ENCODE measurements at places on chromosomes 4 and X. TPM values are rescaled to one million over a fixed set of nuclear protein-coding genes. Genes with fewer than 3 reads are reported as not detected.

DNA sequence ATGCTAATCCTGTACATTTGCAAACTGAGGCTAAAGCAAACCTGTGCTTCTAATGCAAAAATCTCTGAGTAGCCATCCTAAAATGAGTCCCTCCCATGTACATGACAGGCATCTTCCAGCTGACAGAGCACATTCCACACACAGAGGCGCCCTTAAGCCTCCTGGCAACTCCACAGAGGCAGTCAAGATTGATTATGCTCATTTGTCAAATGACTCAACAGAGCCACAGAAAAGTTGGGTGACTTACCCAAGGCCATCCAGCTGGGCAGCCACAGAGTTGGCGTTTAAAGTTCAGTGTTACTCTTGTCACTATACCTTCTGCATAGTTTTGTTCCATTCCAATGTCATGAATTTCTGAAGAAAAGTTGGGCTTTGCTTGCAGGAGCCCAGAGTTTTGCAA is 394.6 kb upstream of the FGF13 start:
- peak; percentile 3 for DNase-seq

Gene SNCA
- 8.9 TPM for total RNA-seq

Gene SPIN2A
- 0.24 TPM for total RNA-seq

Gene TASL
- not detected for total RNA-seq

Gene SORCS2
- total RNA-seq: 1.6 TPM

DNA sequence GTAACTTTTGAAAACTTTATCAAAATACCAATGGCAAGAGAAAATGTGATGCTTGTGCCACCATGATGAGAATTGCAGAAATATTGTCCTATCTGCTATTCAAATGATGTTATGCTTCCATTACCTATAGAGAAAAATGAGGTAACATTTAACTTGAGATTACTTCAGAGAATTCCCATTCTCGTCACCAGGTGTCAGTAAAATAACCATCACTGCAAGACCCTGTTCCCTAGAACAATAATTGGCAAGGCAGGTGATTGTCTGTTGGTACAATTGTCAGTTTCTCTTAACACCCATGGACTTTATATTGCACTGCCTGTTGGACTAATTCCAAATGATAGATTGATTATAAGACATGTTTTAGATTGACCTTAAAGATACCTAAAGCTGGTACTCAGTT is 179.9 kb downstream of the GABRG1 start:
- no peak for DNase-seq

- DNase-seq: peak; percentile 80
Measured at GRCh38 chr4:121900132-121900983, 30.1 kb upstream of the BBS7 start.

DNA sequence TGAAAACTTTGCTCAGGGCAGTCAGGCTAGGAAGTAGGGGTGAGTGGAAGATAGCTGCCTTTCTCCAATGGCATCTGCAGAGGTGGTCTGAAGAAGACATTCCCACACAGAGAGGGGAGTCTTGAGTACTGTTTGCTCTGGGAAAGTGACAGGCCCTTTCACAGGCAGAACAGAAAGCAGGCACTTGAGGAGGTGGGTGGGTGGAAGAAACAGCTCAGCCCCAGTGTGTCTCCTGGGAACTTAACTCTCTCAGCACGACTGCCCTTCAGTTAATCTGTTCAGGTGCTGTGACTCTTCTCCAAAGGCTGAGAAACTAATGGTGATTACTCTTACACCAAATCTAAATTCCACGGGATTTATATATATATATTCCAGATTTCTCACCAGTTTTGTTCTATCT is 28.3 kb downstream of the ENOPH1 start:
- DNase-seq: no peak

DNA sequence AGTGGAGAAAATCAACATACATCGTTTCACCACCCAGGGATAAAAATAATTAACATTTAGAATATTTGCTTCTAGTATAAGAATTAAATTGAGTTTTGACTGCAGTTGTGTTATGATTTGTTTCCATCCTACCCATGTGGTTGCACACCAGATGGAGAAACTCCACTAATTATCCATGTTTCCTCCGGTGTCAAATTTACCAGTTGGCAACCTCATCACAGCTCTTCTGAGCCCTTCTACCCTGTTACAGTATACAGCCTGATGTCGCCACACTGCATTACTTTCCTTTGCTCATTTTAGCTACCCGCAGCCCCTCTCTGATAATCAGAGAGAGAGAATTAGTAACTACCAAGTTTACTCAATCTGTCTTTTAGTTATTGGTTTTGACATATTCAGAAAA is 411.2 kb downstream of the DTHD1 start:
- no peak for DNase-seq

- no peak for DNase-seq
Measured at GRCh38 chr4:41364876-41365275, 108.1 kb downstream of the UCHL1 start.

DNA sequence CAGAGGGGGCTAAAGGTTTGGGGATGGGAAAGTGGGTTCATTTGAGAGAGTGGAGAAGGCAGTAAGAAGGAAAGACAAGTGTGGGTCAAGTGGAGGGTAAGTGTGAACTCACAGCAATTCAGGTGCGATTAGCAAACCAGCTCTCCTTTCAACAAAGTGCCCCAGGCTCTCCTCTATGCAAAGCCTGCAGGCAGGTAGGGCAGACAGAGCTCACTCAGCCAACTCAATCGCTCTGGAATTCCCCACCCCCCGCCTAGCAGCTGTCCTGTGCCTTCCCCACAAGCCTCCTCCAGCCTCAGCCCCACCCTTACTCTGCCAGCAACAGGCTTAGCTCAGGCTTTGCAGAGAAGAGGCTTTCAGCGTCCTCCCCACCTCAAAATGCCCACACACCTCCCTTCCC is 14.8 kb upstream of the MAMLD1 start:
- DNase-seq: peak; percentile 51

- no peak for DNase-seq
Measured at GRCh38 chr4:20603671-20604313, 96.5 kb upstream of the PACRGL start.

Gene GAGE1
- total RNA-seq: not detected

DNA sequence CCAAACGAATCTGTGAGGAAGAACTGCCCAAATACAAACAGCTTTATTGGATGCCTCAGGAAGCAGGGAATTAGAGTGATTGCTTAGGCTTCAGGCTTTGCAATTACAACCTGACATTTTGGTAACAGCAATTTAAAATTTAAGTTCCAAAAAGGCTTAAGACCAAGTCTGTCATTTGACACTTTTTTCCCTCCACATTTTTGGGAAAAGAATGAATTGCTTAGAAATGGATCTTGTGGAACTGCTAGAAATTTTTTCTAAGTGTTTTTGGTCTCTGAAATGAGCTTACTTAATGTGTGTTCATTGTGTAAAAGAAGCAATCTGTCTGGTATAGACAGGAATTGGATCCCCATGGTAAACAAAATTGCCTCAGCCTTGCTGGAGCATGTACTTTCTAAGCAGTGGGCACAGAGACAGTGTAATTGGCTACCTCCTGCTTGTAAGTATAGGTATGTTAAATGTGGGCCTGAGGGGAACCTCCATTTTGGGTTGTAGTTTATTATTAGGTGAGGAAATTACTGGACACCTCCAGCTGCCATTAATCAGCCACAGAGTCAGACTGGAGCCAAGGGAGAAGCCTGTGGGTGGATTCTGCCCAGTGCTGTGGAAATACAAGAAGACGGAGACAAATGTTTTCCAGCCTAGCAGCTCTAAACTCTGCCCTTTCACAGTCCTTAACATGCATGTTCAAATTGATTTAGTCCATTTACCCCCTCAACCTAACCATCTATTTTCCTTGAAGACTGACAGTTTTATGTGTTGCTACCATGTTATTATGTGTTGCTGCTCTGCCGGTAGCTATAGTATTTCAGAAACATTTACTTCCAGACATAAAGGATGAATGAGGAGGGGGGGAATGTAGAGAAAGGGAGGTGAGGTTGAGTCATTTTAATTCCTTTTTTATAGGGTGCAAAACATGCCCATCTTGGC is 473.0 kb downstream of the SPRY1 start:
- no peak for DNase-seq

DNA sequence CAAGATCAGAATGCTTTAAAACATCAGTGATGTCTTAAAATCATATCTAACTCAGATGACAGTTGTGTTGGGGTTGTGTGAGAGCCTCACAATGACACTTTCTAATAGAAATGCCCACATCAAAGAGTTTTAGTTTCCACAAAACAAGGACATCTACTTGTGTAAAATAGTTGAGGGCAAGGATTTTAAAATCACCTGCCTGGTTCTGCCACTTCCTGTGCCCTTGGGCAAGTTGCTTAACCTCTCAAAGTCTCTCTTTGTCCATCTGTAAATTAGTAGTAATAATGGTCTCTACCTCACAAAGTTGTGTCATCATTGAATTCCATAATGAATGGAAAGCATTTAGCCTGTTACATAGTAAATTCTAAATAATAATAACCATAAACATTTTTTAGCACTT is 41.9 kb upstream of the RELL1 start:
- DNase-seq: no peak

Gene HPGDS
- 0.08 TPM for total RNA-seq

DNA sequence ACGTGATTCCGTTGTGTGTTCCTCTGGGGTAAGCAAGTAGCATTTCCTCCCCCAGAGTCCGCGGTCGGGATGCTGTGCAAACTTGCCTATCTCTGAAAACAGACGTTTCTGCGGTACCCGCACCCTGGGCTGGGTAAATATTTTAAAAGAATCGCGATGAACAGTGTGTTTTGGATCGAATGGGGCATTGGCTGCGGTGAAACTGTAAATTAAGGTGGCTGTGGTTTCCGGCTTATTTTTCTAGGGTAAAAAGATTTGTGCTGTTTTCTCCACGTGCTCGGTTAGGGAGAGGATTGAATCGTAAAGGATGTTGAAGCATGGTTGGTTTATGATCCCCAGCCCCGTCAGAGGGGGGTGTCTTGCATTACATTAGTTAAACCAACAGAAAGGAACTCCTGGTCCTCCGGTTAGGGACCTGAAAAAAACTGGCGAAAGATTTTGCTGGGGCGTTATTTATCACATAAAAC is 1.2 kb downstream of the HHIP start:
- DNase-seq: peak; percentile 25

Gene RAB28
- 19.7 TPM for total RNA-seq

DNA sequence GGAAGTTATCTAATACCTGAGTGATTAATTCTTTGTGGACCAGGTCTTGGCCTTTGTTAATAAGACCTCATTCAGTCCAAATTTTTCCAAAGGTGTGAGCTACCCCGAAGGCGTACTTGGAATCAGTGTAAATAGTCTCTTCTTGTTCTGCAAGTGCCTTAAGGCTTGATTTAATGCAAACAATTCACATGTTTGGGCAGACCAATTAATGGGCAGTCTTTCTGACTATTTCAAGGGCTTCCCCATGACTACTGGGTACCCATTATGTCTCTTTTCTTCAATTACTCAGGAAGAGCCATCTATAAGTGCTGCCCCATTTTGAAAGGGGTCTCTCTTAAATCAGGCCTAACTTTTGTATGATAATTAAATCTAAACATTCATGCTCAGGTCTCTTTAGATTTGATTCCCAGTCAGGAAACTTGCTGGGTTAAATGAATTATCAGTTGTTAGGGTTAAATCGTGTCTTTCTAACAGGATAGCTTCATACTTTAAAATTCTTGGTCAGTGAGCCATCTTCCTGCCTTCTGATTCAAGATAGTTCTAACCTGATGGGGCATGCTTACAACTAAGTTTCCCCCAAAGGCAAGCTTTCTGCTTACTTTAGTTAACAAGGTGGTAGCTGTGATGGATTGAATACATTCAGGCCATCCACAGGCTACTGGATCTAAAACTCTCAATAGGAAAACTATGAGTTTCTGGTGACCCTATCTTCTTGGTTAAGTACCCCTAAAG is 179.6 kb downstream of the CCNG2 start:
- DNase-seq: no peak

- DNase-seq: no peak
Measured at GRCh38 chr4:96035727-96036126, 195.8 kb downstream of the PDHA2 start.

DNA sequence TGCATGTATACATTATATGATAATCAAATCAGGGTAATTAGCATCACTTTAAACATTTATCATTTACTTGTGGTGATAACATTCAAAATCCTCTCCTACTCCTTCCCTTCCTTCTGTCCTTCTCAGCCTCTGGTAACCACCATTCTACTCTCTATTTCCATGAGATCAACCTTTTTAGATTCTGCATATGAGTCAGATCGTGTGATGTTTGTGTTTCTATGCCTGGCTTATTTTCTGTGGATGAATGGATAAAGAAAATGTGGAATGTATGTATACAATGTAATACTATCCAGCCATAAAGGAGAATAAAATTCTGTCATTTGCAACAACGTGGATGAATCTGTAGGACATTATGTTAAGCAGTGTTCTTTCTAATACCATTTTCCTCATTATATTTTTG is 123.9 kb downstream of the NAA11 start:
- no peak for DNase-seq

- DNase-seq: no peak
Measured at GRCh38 chr4:130738233-130738632, 1642.3 kb downstream of the C4orf33 start.

DNA sequence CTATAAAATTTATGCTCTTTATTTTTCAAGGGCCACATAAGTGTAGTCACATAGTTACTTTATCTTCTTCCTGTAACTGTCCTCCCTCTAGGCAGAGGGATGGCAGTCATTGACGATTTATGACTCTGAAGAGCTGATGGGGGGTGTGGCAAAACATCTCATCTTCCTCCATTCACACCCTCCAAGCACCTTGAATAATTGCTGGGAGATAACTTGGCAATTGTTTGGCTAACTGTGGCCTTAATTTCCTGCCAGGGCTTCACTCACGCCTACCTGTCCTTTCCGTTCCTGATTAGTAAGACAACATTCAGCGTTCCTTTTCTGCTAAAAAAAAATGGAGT is 329.2 kb downstream of the ARHGAP10 start:
- no peak for DNase-seq

DNA sequence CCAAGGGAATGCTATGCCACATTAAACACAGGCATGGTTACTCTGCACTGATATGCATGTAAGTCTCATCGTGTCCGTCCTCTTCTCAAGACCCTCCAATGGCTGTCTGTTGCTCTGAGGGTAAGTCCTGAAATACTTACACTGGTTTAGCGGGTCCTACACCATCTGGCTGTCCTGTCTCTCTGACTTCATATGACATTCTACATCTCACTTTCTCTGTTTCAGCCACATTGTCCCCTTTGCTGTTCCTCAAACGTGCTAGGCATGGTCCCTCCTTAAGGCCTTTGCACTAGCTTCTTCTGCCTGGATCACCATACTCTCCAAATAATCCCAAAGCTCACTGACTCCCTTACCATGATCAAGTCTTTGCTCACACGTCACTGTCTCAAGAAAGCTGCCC is 131.4 kb downstream of the PALLD start:
- no peak for DNase-seq

Gene GABRG1
- not detected for total RNA-seq

GRCh38 chrX:132486599-132487178 is 2.1 kb downstream of the MBNL3 start:
- no peak for DNase-seq

Gene SHROOM4
- total RNA-seq: 7.1 TPM

Gene SLIT2
- 26.0 TPM for total RNA-seq

GRCh38 chr4:146545102-146545501 is 23.4 kb upstream of the SLC10A7 start:
- DNase-seq: peak; percentile 17

Gene CT45A1
- total RNA-seq: not detected

- peak; percentile 61 for DNase-seq
Measured at GRCh38 chr4:30950737-30951136, 230.6 kb downstream of the PCDH7 start.

- DNase-seq: no peak
Measured at GRCh38 chr4:84852081-84852480, 114.4 kb downstream of the WDFY3 start.

Gene GRID2
- 3.5 TPM for total RNA-seq
